Chondrocyte (in vitro differentiated cells): ENCODE measurements at places on chromosomes 3 and 15. TPM values are rescaled to one million over a fixed set of nuclear protein-coding genes. Genes with fewer than 3 reads are reported as not detected.

Gene GALNT15
- 0.28 to 1.2 TPM (median 0.40 TPM) in 3 replicates for total RNA-seq

GRCh38 chr3:69439643-69440270 is 53.9 kb upstream of the FRMD4B start:
- DNase-seq = no peak

Gene MST1R
- total RNA-seq = 0.55 to 1.1 TPM (median 0.56 TPM) in 3 replicates

DNA sequence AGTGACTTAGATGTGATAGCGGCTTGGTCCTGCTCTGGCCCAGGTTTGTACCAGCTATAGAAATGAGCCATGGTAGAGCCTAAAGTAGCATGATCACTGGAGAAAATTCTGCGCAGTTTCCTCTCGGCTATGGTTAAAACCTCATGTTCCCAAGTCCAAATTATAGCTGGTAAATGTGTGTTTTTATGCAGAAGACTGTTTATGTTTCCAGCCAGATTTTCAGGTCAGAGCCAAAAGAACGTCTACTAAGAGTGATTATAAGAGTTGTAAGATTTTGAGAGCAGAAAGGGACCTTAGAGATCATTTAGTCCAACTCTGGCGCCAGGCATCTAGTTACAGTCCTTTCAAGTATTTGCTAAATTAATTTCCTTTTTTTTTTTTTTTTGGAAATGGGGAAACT is 333.7 kb downstream of the LPP start:
- DNase-seq = no peak

GRCh38 chr3:133361435-133361834 is 38.4 kb upstream of the BFSP2 start:
- no peak for DNase-seq

- DNase-seq = no peak
Measured at GRCh38 chr3:172285844-172286243, 162.4 kb downstream of the GHSR start.

- no peak for DNase-seq
Measured at GRCh38 chr3:24019585-24019984, 74.5 kb downstream of the NR1D2 start.

DNA sequence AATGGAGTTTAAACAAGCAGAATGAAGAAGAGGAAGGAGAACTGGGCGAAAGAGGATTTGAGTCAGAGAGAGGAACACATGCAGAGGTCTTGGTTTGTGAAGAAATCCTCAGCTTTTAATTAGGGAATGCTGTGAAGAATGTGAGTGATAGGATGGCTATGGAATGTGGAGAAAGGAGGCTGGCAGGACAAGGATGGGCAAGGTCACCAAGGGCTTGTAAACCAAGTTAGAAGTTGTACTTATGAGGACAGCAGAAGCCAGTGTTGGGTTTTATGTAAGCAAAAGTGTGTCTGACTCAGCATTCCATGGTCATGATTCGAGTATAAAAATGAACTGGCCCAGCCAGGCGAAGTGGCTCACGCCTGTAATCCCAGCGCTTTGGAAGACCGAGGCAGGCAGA is 60.0 kb upstream of the IL12A start:
- DNase-seq = no peak

Gene GOLGA8N
- 6.8 to 17.8 TPM (median 7.8 TPM) in 3 replicates for total RNA-seq

- no peak for DNase-seq
Measured at GRCh38 chr3:184154885-184155643, at the start of gene DVL3. Gene DVL3 (plus strand): TSS chr3:184155377. CDS start chr3:184155636, 259 bp downstream.

DNA sequence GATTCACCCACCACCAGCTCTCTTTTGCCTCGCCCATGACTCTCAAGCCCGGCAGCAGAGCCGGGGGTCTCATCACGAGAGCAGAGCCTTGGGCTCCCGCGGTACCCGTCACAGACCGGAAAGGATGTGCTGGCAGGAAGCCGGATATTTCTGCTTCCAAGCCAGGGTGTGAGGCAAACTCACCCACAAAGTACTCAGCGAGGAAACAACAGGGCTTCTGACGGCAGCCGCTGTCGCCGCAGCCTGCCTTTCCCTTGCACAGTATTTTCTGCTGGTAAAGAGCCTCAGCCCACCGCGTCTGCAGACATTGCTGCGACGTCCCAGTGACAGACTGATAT is 119.9 kb downstream of the NSMCE3 start:
- no peak for DNase-seq

Gene CCR5
- total RNA-seq = not detected in 3 replicates

DNA sequence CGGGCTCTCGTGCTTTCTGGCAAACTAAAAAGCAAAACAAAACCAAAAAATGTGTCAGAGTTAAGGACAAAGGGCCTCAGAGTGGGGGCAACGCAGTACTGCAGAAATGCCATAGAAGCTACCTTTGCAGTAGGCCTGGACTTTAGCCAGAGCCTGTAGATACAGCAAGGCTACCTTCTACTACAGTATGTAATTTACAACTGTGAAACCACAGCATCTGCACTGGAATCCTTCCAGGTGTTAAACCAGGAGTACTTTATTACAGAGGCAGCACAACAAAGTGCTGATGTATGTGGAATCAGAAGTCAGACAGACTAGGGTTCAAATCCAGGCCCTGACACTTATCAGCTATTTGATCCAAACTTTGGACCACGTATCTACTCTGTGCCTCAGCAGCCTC is 34.9 kb downstream of the RUBCN start:
- no peak for DNase-seq

GRCh38 chr15:50747523-50747922 is 18.0 kb downstream of the SPPL2A start:
- DNase-seq = no peak

DNA sequence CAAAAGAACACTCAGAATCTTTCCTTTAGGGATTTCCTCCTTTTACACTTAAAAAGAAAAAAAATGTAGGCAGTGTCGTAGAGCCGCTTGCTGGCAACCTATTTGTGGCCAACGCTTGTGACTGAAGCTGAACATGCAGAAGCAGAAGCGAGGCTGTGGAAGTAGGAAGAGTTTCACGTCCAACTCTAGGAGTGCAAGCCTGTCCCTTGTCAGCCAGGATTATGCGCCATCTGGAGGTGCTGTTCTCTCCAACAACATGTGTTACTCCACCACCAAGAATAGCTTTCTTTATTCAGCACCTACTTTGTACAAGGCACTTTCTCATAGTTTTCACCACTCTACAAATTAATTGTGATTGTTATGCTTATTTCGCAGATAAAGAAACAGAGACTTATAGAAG is 223.2 kb upstream of the LMCD1 start:
- no peak for DNase-seq

Gene LRRN1
- 2.2 to 3.2 TPM (median 2.8 TPM) in 3 replicates for total RNA-seq

DNA sequence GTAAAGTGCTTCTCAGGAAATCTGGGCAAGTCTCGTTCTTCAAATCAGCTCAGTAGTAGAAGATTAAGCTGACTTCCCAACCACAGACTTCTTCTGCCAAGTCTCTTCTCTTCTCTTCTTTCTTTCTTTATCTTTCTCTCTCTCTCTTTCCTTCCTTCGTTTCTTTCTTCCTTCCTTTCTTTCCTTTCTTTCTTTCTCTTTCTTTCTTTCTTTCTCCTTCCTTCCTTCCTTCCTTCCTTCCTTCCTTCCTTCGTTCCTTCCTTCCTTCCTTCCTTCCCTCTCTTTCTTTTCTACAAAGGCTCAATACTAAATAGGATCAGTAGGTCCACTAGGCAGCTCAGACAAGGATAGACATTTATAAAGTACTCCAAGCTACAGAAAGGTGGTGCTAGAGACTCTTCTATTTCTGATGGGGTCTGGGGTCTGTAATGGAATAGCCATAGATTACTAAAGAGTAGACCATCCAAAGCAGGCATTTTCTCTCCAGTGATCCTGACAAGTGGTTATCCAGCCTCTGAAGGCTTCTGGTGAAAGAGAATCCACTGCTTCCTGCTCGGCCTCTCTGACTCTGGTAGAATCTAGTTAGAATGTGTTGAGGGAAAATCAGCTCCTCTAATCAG is 100.8 kb downstream of the TPRG1 start:
- no peak for DNase-seq

DNA sequence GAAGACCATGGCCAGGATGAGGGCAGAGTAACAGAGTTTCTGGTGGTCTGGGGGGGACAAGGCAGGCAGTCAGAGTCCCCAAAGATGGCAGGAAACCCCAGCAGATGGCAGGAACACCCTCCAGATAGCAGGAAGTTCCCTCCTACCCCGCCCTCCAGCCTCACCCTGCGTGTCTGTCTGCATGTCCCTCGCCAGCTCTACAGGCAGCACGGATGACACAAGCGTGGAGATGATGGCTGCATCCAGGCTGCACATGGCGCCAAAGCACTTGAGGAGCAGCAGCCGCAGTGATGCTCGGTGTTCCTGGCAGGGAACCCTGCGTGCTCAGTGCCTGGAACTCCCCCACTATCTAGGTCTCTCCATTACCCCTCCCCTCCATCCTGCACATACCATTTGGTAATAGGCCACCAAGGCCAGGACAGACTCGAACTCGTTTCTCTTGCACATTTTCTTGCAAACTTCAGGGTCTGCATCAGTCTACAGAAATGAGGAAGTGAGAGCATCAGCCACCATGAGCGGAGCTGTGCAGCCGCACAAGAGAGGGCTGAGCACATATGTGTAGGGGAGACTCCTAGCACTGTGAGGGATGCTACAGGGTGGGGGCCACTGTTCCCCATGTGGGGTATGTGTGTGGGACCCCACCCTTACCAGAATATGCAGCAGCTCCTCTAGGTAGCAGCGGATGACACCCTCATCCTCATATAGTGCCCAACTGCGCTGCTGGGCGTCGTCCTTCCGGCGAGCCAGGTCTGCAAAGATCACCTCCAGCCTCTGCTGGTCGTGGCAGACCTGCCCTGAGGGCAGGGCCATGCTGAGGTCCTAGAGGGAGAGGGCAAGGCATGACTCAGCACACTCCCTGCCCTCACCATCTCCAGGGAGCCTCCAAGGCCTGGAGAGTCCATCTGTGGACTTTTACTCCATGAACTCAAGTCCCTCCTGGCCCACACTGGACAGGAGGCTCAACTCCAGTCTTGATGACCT is 6.0 kb downstream of the NCKIPSD start:
- no peak for DNase-seq

DNA sequence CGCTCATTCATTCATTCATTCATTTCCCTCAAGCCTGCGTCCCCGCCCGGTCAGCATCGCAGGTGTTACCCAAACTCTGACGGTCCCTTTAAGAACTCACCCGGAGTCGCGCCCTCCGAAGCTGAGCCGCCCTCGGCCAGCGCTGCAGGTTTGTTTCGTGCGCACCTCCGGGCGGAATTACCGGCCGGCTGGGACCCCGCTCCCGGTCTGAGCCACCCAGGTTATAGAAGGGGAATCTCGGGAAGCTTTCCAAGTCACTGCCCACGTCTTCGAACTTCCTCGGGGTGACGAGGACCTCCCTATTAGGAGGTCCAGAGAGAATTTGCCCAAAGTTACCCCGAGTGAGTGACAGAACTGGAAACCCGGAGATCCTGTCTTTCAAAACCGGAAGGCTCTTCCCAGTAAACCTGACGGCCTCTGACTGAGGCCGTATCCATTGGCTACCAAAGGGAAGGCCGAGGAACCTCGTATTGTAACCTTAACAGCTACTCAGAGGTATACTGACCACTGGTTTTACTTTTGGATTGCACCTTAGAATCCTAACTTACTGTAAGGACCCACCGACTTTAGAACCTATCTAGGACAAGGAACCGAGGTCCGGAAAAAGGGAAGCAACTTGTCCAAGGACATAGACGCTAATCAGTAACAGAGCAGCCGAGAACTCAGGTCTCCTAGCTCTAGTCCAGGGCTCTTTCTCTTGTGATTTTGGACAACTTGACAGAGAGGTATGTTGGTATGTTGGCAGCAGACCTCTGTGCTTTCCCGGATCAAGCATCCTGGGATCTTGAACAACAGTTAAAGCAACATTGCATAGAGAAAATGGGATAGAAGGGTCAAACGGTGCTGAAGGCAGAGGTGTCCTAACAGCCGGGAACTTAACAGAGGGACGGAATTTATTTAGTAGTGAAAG is 788 bp upstream of the DLG1 start:
- DNase-seq = no peak

Gene LDHAL6B
- total RNA-seq = not detected in 3 replicates

DNA sequence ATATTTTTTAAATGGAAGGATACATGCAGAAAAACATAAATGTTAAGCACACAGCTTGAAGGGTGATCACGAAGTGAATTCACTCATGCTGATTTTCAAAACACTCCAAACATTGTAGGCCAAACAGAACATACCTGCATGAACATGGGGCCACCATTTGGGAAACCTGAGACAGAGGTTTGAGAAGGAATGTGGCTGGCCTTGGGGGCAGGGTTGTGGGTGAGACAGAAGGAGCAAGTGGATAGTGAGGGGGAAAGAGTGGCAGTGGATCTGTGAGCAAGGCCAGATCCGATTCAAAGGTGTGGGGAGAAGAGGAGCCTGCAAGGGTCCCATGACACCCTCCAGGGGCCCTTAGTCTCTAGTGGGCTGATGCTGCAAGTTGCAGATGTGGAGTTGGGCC is 94.9 kb downstream of the HMG20A start:
- no peak for DNase-seq

Gene GABRR3
- total RNA-seq = not detected in 3 replicates

Gene PPP1R14D
- total RNA-seq = not detected in 3 replicates

GRCh38 chr3:1969281-1969680 is 129.4 kb upstream of the CNTN4 start:
- DNase-seq = no peak

DNA sequence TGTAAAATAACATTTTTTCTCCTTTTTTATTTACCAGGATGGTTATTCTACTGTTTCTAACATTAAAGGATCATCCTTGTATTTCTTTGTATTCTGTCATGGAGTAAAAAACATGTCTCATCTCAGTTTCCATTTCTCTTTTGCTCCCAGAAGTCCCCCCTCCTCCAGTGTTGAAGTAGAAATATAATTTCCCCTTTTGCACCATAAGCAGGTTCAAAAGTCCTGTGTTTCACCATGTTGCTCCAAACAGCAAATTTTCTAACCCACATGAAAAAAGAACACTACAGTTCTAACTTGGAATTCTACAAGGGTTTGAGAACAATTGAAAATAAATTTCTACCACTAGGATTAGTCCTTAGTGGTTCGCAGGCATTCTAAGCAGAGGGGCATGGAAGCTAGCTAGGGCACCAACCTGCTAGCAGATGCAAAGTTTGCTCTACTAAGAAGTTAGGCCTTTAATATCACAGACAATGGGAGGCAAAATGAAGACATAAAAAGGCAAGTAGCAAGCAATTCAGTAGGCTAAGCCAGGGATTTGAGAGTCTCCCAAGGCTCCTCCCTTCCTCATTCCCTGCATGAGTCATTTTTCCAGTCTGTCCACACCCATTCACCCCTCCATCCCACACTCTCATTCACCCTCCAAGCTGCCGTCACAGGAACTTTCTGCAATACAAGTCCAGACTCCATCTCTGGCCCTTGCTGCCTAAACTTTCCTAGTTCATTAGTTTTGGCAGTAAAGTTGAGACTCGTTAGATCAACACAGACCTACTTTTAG is 2.3 kb upstream of the MBNL1 start:
- DNase-seq = no peak
